ENCODE measurements at places on chromosomes 2 and 18. TPM values are rescaled to one million over a fixed set of nuclear protein-coding genes. Genes with fewer than 3 reads are reported as not detected.
A peak's percentile ranks its signal among the peaks of the same experiment; 100 is the strongest.

Gene GBX2
- not detected for polyA plus RNA-seq

Gene ABCG5
- 0.08 TPM for polyA plus RNA-seq

Gene NMUR1
- 1.2 TPM for polyA plus RNA-seq

DNA sequence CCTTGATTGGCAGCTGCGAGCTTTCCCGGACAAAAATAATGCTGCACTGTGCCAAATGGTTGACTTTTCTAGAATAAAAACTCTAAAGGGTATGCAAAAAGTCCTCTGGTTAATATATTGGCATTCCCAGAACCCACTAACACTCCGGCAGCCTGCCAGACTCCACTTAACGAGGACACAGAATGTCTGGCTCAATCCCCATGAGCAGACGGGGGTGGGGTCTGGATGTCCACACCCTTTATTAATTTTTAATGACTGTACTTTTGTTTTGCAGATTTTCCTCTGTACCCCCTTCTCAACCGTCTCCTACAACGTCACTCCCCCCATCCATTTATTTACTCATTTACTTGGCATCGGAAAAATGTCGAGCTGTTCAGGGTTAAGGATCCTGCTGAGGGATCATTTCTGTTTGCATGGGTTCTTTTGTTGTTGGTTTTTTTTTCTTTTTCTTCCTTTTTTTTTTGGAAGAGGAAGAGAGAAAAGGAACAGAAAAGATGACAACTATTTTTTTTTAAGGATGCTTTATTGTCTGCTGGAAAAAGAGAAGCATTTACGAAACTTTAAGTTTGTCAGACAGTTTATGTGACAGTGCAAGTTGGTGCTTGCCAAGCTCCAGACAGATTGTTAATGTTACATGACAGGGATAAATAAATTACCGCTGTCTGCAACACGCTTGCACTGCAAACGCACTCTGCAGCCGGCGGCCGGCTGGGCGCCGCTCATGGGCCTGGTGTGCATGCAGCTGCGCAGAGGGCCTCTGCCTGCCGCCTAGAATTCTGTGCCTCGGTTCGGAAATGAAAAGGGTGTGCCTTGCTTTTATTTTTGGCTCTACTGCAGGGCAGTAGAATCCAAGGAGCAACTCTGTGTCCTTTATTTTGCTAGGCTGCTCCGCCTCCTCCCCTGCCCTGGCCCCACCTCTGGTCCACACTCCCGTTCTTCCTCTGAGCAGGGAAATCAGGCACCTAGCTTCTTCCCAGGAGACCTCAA is 3.6 kb downstream of the LDLRAD4 start:
- DNase-seq: peak; percentile 69

- no peak for DNase-seq
These were observed 217.0 kb downstream of the CD226 start for GRCh38 chr18:69730664-69731063.

DNA sequence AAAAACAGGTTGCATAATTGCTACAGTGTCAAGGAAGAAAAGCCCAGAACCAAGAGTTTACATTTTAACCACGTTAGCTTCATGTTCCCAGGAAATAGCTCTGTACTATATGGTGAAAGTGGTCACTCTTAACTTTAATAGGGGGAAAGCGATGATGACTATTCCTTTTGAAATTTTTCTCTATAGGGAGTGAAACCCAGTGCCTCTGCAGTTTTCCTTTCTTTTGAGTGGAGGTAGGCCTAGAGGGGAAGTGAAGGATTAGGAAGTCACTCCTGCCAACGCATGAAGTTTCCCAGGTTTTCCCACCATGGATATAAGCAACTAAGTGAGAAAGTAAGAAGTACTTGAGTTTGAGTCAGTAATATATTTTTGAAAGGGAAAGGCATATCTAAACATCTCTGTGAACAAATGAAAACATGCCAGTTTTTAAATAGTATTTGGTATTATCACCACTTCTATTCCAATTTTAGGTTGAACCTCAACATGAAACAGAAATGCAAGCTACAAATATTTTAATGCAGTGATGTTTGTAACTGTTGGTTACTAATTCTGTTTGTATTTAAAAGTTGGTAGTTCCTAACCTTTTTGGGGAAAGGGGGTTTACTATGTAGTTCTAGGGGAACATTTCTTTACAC is 91.9 kb downstream of the VRK2 start:
- DNase-seq: no peak

All from adrenal gland (tissue), 19 donors.